ENCODE measurements at places on chromosomes 2 and 18.

DNA sequence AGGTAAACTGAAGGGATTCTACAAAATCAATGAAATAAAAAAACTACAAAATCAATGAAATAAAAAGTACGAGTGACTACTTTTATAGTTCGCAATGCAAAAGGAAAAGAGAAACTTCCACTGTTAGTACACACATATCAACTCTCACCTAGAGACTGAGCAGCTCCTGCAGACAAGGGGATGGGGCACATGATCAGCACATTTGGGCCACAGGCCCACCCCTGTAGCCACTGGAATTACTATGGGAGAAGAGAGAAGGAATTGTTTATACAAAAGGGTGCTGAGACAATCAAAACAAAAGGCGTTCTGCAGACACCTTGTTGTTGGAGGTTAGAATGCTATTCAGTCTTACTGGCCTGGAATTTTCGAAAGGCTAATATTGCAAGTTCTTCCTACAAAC is 34.7 kb upstream of the CD226 start:
- DNase-seq = no peak

- no peak for DNase-seq
Measured at GRCh38 chr2:206801418-206802189, 36.2 kb downstream of the FASTKD2 start.

- no peak for DNase-seq
Measured at GRCh38 chr2:184685999-184686841, 87.9 kb downstream of the ZNF804A start.

- peak; percentile 37 for DNase-seq
Measured at GRCh38 chr2:152730591-152731333, 12.3 kb downstream of the ARL6IP6 start.

GRCh38 chr18:75218065-75218923 is 7.7 kb downstream of the TSHZ1 start:
- no peak for DNase-seq

DNA sequence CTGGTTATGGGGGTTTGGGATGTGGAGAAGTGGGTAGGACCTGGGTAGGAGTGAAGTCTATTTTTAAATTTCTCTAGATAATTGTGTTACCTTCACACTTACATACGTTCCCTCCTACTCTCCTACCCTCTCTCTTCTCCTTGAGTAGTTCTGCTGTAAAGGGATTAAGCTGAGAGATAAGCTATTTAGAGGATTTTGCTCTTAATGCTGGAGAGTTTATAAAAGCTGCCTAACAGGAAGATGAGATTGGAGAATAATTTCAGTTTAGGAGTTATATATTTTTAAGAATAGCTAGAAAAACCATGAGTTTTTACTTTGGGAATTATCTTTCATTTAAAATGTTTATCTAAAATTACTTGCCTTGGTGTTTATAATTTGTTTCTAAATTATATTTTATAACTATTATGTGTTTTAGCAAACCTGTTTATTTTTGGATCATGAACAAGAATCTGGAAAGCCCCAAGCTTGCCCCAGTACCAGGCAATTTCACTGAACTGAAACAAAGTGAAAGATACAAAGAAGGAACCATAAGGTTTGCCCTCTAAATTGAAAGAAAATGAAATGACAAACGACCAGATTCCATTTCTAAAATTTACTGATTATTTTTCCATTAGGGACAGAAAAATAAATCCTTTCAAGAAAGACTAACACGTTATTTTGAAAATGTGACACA is 101.5 kb downstream of the ZNF532 start:
- no peak for DNase-seq
